Activated naive CD4-positive, alpha-beta T cell treated with anti-CD3 and anti-CD28 coated beads, Interleukin-2, amount 50 U/mL, for 72 hours (primary cell): ENCODE measurements at places on chromosomes 7 and 10. TPM values are rescaled to one million over a fixed set of nuclear protein-coding genes. Genes with fewer than 3 reads are reported as not detected.

- no peak for DNase-seq
These were observed 364.2 kb downstream of the GLRX3 start for GRCh38 chr10:130500261-130501000.

DNA sequence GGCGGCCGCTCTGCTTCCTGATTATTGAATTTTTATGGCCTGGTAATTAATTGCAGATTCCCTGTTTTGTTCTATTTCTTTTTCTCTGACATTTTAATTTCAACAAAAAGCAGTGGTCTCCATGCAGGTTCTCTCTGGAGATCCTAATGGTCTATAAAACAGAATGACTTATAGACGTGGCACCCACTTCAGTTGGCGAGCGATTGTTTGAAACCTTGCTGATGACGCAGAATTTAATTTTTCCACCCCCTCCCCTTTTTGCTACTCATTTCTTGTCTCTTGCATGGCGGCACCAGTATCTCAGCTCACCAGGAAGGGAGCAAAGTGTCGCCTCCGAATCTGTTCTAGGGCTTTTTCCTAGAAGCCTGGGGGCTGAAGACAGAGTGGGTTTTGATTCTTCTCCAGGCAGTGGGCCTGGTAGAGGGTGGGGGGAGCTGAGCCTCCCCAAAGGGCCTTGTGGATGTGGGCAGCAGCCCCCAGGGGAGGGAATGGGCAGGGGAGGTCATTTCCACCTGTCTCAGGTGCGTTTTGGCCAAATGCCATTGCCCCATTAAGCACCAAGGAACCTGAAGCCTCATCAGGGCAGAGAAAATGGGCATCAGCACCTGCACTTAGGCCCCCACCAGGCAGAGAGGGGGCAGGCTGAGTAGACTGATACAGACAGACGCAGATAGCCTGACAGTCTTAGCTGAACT, 3.5 kb upstream of the COMTD1 start:
- no peak for DNase-seq

DNA sequence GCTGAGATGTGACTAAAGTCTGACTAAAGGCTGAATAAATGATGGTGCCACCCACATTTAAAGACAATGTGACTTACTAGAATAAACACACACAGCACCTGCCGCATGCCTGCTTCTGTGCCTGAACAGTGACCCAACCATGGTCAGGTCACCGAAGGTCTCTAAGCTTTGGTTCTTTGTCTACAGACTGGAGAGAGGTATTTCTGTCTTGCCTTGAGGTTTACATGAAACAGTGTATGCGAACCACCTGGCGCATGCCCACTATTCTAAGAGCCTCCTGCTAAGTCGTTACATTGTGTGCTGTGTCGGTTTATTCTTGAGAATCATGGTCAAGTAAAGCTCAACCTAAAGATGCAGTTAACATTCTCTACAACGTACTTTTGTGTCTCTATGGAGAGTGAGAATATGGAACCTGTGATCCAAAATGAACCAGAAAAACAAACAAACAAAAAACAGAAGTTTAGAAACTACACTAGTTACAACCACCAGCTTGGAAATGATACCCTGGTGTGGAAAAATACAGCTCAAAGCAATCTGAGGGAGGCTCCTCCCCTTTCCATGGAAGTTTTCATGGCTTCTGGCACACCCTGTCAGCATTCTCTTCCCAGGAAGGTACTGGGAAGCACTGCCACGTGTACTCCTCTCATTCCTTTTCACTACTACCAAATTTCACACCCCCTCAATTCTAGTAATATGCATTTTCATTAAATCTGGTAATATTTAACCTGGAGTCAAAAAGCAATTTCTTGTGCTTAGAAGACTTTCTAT, 40.0 kb downstream of the VOPP1 start:
- no peak for DNase-seq

DNA sequence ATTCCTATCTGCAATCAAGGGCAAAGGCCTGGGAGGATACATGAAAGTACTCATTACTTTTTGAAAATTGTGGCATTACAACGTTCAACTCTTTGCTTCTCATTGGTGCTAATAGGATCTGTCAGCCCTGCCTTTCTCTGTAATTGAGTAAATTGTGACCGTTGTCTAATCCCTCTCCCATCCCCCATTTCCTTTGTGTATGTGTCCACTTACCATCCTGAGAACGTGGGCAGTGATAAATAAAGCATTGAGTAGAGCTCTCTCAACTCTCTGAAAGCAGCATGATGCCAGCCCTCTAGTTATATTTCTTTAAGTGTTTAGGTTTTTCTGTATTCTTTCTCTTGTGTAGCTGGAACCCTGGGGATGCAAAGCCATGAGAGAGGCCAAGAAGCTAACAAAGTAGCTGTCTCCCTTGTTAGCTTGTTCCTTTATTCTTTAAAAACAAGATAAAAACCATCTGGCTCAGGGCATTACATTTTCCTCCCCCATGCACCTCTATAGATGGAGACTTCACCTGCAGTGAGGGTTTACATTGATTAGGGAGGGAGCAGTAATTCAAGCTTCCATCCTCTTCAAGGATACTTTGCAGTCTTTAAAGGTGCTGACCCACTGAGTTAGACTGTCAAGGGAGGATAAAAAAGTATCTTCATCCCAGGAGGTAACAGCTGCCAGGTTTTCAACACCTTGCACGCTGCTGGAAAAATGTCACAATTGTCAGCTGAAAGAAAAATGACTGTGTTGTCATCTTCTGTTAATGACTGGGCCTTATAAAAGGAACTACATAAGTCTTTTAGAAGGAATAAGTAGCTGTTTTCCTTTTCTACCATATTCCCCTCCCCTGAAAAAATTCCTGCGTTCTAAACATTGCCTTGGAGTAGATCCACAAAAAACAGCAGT, 112.3 kb downstream of the BTRC start:
- DNase-seq: no peak

DNA sequence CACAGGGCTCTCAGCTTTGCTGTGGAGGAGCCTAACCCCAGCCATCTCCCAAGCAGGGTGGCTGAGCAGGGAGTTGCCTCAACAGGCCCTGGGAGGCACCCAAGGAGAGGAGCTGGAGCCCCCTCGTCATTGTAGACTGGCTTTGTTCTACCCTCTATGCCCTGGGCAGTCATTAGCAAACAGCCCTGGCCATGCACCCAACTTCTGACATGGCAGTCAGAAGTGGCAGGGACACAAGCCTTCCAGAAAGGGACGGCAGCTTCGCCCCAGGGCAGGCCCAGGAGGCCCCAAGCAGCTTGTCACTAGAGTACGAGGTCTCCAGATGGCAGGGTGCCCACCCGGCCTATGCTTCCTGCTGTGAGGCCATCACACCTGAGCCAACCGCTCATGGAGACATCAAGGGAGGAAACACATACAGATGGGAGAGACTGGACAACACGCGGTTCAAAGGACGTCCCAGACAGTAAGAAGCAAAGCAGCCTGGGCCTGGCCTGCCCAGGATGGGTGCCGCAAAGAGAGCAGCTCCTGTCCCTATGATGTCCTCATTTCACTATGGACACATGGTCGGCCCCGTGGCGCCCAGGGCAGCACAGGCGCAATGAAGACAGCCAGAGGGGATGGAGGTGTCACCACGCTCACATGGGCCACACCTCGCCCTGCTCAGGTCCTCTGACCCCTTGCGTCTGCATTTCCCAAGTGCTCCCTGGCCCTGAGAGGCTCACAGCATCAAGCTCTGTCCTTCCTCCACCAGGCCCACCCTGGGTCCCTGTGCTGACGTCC, 190.9 kb upstream of the CXCL12 start:
- DNase-seq: no peak

DNA sequence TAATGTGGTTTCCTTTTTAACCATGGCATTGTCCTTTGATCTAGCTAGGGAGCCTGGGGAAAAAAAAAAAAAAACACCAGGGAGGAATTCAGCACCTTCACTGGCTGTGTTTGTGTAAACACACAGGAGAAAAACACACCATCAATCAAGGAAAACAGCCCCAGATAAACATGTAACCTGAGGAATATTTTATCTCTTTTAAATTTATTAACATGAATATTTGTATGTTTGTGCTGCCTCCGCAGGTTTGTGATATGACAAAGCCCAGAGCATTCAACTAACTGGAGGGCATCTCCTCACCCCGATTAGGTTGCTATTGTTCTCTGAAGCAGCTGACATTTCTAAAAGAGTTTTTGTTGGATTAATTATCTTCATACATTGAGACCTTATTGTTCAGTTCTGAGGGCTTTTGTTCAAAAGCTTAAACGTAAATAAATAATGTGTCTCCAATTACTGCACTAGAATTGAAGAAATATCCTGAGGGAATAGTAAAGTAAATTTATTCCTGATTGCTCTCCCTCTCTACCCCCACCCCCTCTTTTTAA, 89.4 kb upstream of the SEMA3E start:
- DNase-seq: no peak

The MEOX2 gene
- total RNA-seq: not detected

DNA sequence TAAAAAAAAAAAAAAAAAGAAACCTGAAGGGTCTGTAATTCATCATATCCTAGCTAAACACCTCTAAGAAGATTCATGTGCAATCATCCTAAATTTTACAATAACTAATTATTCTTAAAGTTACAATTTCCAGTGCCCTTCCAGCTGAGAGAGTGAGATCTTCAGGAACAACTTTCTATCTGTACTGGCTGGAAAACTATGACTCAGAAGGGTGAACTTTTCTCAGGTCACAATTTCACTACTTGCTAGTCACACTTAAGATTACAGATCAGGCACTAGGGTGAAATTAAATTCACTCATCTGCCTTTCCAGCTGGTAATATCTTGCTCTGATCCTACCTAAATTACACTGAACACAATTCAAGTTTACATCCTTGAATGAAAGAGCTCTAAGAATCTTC, 158.8 kb downstream of the ANK3 start:
- no peak for DNase-seq

- peak; percentile 42 for DNase-seq
These were observed 32.6 kb upstream of the HERPUD2 start for GRCh38 chr7:35727571-35727970.

- no peak for DNase-seq
These were observed 194.2 kb downstream of the SLC25A13 start for GRCh38 chr7:96127746-96128145.

DNA sequence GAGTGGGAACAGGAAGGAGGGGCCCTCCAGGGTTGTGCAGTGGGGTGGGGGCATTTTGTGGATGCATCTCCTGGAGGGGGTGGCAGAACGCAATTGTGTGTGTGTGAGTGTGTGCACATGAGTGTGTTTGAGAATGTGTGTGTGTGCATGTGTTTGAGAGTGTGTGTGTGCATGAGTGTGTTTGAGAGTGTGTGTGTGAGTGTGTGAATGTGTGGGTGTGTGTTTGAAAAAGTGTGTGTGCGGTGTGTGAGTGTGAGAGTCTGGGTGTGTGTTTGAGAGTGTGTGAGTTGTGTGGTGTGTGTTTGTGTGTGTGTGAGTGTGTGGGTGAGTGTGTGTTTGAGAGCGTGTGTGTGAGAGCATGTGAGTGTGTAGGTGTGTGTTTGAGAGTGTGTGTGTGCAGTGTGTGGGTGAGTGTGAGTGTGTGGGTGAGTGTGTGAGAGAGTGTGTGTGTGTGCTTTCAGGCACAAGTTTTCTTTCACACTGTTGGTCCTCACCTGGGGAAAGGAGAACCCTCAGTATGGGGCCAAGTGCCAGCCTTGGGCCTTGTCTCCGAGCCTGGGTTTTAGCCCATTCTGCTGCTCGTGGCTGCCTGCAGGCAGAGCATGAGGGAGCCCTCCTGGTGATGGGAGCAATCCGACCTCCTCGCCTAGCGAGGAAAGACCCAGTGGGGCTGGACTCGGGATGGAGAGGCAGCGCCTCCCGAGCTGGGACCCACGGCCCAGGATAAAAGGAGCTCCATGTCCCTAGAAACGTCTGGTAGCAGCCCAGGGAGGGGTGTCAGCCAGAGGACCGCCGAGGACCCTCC, 35.6 kb downstream of the CDH23 start:
- peak; percentile 41 for DNase-seq

The SLC39A12 gene
- total RNA-seq: not detected

- no peak for DNase-seq
These were observed 12.0 kb downstream of the IFIT5 start for GRCh38 chr10:89426230-89426868.

- DNase-seq: no peak
These were observed 46.6 kb upstream of the IGFBP3 start for GRCh38 chr7:45967591-45968157.

The NAT16 gene
- not detected for total RNA-seq

GRCh38 chr7:44372560-44373417, 47.4 kb upstream of the CAMK2B start:
- DNase-seq: no peak
